Dermis lymphatic vessel endothelial cell (primary cell): ENCODE measurements at places on chromosomes 2 and 18. TPM values are rescaled to one million over a fixed set of nuclear protein-coding genes. Genes with fewer than 3 reads are reported as not detected.

The ZNF519 gene
- total RNA-seq: 1.7 and 3.0 TPM in 2 replicates

The ABCB11 gene
- total RNA-seq: not detected in 2 replicates

The GDF7 gene
- 2.7 and 3.3 TPM in 2 replicates for total RNA-seq

The FLACC1 gene
- 0.86 and 0.87 TPM in 2 replicates for total RNA-seq

The RAB27B gene
- under 0.01 and 0.11 TPM in 2 replicates for total RNA-seq

The CRYGC gene
- total RNA-seq: not detected in 2 replicates

The SERPINB12 gene
- not detected in 2 replicates for total RNA-seq

The UGT1A7 gene
- total RNA-seq: under 0.01 TPM in 1 of 2 replicates, not detected in the other

The LYG2 gene
- not detected in 2 replicates for total RNA-seq
